ENCODE measurements at places on chromosomes 13 and 19.

DNA sequence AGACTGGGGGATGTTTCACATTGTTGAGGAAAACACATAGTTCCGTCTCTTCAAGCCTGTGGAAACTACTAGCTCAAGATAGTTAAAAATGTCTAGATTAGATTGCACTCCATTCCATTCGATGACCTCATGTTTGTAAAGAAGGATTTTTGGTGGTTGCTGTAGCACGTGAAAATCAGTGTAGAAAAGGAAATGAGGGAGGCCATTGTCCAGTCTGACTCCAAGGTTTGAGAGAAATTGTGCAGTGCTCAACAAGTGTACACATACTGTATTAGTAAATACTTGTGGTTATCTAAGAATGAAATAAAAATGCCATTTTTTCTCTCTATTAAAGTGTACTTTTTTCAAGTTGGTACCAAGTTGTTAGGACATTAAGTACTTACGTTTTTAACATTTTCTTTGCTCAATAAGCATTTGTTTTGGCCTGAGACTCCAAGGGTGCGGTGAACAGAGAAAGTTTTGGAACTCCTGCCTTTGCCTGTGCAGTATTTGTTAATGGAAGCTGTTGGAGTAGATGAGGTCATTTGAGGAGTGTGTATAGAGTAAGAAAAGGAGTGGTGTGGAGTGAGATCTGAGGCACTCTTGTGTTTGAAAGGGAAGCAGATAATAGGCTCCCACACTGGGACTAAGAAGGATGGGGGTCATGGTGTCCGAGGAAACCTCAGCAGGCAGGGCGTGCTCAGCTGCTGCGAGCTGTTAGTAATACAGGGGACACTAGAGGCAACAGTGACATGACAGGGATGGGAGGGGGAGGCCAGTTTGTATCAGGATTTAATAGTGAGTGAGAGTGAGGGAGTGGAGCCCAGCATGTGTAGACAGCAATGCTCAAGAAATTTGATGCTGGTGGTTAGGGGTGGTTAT, 4.4 kb downstream of the WASF3 start:
- DNase-seq = no peak

DNA sequence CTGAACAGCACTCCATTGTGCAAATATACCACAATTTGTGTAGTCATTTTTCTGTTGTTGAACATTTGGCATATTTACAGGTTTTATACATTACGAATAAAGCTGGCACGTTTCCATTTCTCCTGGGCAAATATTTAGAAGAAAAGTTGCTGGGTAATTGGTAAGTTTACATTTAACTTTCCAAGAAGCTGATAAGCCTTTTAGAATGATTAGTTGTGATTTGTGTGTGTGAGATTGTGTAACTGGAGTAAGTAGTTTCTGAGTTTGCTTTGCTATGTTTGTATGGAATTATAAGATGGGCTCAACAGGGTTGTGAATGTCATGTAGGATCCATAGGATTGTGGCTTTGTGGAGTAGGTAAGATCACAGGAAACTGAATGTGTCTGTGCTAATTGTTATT, 1.6 kb upstream of the ZNF529 start:
- DNase-seq = no peak

DNA sequence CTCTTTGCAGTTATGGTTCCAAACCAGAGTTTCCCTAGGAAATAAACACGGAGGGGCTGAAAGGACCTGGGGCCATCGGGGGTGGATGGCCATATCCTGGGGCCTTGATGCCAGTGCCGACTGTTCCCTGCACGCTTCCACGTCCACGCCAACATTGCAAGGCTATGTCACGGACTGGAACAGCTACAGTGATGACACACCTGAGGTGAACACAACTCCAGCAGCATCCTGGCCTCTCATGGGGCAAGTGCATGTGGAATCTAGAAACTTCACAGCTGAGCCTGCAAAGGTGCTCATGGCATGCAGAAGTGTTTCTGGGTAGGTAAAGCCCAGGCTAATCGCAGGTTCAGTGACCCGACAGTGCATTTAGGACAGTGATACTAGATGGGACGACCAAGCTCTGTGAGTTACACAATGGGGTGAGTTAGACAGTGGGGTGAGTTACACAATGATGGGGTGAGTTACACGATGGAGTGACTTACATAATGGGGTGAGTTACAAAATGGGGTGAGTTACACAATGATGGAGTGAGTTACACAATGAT, 52.0 kb upstream of the GAS6 start:
- DNase-seq = no peak

- DNase-seq = no peak
Measured at GRCh38 chr19:11159598-11160439, 4.2 kb upstream of the SPC24 start.

DNA sequence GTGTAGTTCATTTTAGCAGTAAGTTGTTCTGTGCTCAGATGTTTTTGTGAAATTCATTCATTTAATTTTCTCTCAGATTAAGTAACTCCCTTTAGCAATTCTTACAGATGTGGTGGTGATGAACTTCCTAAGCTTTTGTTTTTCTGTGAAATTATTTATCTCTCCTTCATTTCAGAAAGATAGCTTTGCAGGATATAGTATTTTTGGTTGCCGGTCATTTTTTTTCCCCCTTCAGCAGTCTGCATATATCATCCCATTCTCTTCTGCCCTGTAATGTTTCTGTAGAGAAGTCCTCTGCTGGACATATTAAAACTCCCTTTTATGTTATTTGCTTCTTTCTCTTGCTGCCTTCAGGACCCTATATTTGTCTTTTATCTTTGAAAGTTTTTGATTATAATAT, 470.2 kb downstream of the PCDH9 start:
- DNase-seq = no peak

DNA sequence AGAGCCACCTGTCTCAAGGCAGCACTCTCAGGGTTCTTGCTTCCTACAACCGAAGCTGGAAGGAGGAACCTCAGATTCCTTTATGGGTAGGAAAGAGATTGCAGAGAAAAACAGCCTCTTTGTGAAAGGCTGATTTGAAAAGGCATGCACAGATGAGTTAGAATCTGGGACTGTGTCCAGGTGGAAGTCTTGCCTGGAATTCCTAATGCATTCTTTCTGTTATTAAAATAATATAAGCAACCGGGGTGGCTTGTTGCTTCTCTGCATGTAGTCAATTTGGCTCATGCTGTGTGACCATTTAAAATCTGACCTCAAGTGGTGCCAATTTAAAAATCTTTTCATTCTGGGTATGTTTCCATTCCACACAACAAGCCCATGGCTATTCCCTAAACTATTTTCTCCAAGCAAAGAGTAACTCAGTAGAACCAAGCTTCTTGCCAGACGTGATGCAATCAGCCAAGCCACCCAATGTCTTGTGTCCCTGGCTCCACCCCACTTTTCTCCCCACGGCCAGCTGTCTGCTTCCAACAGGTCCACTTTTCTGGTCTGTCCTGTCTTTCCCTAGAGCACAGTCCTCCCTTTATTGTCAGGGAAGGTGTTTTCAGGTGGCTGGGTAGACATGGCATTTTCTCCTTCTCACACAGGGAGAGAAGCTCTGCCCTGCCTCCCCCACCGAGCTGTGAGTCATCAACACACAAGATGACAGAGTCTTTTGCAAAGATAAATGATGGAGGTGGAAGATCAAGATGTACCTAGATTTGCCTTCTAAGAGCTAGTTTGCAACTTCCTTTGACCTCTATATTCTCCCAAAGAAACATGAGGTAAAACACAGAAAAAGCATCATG, 394.3 kb downstream of the FOXO1 start:
- no peak for DNase-seq

- peak; percentile 97 for DNase-seq
Measured at GRCh38 chr19:45717131-45717982, 13.3 kb downstream of the FBXO46 start.

- DNase-seq = no peak
Measured at GRCh38 chr13:57340878-57341277, 173.9 kb downstream of the PRR20E start.

DNA sequence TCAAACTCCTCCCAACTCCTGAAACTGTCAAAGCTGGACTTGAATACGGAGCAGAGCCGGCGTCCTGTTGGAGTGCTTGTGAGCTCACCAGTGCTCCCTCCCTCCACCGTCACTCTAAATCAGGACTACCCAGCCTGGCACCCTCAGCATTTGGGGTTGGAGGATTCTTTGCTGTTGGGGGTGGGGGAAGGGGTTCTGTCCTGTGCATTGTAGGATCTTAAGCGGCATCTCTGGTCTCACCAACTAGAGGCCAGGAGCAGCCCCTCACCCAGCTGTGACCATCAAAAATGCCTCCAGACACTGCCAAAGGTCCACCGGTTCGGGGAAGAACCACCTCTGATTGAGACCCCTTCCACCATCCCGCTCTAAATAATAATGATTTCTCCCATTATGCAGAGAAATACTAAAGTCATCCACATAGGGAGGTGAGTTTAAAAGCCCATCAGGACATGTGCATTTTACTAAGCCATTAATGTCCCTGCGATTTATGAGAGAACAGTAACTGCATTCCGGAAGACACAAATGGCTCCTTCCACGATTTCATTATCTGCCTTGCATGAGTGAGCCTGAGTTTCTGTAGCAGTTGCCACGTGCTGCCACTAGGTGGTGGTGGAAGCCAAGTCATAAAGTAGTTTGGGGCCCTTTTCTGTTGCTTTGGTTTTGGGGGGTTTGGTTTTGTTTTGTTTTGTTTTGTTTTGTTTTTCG, 16.1 kb upstream of the USP29 start:
- DNase-seq = no peak

DNA sequence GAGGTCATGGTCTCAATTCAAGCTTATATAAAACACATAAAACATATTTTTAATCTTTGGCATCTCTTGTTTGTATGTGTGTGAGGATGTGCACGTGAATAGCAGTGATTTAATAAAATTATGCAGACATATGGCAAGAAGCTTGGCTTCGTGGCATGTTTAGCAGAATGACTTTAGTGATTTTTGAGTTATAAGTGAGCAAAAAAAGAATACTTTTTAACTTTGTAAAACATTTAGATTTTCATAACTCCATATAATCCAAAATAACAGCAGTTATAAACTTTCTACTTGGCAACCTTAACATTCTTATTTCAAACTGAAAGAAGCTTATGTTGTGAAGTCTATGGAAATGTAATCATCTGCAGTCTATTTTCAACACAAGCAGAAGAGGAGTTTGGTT, 120.6 kb downstream of the SLITRK1 start:
- no peak for DNase-seq

GRCh38 chr13:29543230-29544215, 52.0 kb downstream of the SLC7A1 start:
- DNase-seq = no peak

DNA sequence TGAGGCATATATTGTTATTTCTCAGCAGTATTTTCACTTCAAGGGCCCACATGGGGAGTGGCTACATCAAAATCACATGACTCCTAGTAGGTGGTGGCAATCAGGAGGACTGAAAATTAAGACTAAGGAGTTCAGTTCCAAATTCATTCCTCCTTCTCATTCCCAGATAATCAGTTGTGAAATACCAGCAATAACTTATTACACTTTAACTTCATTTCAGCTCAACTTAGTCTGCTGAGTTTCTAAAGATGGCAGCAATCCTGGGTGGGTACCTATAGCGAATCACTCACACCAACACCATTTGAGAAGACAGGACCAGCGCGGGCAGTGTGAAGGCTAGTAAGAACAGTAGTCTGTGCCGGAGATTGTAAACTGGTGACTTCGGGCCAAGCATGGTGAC, 63.9 kb upstream of the SLC10A2 start:
- no peak for DNase-seq

- DNase-seq = no peak
Measured at GRCh38 chr19:1858412-1859081, 4.8 kb downstream of the KLF16 start.

DNA sequence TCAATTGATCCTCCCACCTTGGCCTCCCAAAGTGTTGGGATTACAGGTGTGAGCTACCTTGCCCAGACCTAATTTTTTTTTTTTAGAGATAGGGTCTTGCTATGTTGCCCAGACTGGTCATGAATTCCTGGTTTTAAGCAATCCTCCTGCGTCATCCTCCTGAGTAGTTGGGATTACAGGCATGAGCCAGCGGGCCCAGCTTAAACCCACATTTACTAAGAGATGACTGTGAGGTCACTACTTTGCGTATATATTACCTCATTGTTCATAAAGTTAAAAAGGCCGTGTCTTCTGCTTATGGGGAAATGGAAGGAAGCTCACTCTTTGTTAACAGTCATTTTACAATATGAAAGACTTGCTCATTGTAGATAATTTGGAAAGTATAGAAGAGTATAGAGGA, 39.6 kb upstream of the C1QTNF9 start:
- no peak for DNase-seq

DNA sequence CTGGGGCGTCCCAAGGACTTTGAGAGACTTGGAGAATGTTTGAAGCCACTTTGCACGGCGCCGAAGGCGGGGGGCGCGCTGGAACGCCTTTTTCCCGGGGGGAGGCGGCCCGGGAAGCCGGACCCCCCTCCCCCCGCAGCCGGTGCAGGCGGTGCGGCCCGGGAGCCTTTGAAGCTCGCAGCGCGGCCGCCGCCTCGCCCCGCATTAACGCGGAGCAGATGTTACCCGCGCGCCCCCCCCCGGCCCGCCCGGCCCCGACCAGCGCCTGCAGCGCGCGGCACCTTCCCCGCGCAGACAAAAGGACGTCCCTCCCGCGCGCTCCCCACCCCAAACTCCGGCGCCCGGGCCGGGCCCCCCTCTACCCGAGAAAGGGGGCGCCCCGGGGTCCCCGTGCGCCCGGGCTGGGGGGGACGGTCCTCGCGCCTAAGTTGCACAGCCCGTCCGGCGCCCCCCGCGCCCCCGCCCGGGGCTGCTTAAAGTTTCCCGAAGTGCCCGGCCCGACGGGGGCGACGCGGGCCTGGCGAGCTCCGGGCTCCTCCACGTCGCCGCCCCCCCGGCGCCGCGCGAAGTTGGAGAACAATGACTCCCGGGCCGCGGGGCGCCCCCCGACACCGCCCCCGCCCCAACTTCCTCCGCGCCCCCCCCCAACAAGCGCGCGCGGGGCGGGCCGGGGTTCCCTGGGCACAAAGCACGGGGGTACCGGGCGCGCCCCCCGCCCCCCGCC, 685 bp downstream of the TCF3 start:
- no peak for DNase-seq

DNA sequence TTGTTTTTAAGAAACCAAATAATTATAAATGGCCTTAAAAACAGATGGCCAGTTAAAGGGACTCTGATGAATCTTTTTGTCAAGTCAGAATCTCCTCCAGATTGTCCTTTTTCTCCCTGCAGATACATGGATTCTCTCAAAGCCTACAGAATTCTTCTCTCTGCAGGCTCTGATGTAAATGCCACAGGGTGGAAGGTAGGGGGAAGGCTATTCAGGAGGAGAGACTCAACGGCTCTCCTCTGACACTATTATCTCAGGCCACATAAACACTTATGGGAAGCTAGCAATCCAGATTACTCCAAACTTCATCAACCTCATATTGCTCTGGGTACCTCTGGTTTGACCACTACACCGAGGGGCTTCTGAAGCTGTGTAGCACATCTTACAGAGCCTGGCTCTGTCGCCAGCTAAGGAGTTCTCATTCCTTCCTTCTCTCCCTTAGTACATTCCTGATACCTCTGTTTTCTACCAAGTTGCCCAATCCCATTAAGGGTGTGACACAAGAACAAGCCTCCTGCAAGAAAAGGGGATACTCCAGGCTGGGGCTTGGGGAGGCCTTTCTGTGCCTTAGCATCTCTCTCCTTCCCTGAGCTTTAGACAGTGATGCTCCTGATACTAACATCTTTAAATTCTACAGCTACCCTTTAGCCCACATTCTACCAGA, 14.9 kb downstream of the LCP1 start:
- no peak for DNase-seq

GRCh38 chr13:78241278-78241919, 322.8 kb upstream of the EDNRB start:
- DNase-seq = no peak
